PC-9 (cell line): ENCODE measurements at places on chromosomes 3 and 15.

GRCh38 chr3:178393146-178393545 lies 143.1 kb upstream of the KCNMB2 start:
- no peak for DNase-seq

DNA sequence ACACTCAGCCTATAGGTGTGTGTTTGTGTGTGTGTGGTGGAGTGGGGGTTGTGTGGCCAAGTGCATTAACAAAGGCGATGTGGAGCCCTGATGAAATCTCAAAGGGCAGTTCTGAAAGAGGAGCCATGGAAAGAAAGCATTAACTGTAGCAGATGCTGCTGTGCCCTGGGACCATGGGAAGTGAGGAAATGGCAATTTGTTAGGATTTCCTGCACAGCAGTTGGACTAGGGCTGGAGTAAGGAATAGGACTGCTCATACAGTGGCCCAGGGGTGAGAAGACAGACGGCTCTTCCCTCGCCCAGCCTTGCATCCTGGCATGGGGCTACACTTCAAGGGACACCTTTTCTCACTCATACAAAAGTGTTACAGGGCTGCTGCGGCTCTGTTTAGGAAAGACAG lies 12.3 kb upstream of the ZBTB38 start:
- DNase-seq, result no peak

- DNase-seq, result no peak
Measured at GRCh38 chr15:32717426-32718226, at the start of gene GREM1. GREM1 (plus strand) TSS chr15:32718004; CDS start chr15:32730691, 12,687 bp downstream.

GRCh38 chr15:79970624-79971434 lies at the start of gene BCL2A1:
BCL2A1 (minus strand) TSS chr15:79971196; CDS start chr15:79971119, 77 bp downstream.
- DNase-seq, result no peak

GRCh38 chr15:69132977-69133861 lies 27.2 kb upstream of the GLCE start:
- peak; percentile 52 for DNase-seq

DNA sequence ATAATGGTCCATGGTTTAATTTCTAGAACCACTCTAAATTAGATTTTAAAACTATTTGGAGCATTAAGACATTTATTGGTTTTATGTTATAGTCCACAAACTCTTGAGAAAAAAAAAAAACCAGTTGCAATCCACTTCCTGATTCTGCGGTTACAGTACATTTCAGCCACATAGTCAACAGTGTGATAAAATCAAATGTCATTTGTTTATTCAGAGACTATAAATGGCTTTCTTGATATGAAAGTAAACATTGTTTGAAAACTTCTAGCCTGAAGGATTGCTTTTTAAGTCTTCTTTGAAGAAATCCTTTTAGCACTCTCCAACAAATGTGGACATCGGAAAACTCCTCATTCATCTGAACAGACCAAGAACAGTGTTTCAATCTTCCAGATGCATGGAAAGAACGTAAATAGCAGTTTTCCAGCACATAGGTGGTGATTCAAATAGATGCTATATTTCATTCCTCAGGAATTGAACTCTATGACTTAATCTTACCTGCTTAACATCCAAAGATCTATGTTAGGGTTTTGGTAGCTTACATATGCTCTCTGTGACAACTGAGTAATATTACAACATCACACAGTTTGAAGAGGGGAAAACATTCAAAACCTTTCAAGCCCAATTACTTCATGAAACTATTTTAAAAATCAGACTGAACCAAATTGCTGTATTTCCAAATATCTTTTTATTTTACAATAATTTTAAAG lies 87.8 kb upstream of the UBE2E2 start:
- no peak for DNase-seq

DNA sequence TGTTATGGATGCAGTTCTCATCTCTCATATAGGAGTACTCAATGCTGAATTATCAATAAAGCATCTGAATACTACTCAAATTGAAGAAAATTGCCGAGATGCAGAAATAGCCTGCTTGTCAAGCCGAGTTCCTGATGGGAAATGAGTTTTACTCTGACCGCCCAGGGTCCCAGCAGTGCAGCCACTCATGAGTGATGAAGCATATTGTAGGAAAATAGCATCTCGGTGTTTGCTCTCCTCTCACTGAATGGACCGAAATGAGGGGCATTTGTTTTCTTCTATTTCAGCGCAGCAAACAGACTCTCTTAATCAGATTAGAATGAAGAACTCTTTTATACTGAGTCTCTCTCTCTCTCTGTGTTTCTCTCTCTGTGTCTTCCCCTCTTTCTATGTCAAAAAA lies 190.0 kb downstream of the GABRB3 start:
- no peak for DNase-seq

- no peak for DNase-seq
Measured at GRCh38 chr3:160257606-160258005, 32.4 kb downstream of the C3orf80 start.

GRCh38 chr15:27358751-27359434 lies 387.9 kb downstream of the GABRG3 start:
- peak; percentile 2 for DNase-seq

GRCh38 chr3:71570546-71570945 lies 13.0 kb downstream of the FOXP1 start:
- DNase-seq, result no peak

DNA sequence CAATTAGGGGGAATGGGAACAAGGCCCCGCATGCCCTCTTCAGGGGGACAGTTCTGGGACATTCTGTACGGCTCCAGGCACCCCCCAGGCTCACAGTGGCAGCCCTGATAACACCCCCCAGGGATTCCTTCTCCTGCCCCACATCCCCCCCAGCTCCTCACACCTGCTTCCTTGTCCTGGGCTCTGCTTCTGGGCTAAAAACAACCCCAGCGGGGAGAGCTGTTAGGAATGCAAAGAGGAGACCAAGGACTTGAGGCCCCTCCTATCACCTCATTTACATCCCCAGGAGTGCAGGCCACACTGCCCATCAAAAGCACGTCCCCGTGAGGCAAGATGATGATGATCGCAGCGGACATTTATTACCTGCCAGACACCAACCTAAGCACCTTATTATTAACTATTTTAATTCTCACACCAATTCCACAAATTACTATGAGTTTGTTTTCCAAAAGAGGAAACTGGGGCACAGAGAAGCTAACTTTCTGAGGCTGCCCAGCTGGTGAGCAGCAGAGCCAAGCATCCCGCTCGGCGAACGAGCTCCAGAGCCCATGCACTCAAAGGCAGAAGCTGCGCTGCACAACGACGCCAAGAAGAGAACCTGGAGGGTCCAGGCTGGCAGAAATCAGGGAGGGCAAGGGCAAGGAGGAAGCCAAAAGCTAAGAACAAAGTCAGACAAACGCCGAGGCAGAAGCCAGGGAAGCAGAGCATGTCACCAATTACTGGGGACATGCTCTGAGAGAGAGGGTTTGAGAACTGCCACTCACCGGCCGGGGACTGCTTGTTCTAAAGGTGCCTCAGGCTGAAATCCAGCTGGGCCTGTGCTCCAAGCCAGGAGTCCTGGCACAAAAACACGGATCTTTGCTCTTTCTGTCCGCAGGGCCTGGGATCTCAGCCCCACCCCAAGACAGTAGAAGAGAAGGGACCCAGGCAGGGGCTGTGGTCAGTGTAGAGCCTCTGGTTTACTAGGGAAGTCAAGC lies 76.2 kb upstream of the NSMCE3 start:
- no peak for DNase-seq

- DNase-seq, result no peak
Measured at GRCh38 chr15:31080591-31081014, 20.9 kb downstream of the TRPM1 start.
